ENCODE measurements at places on chromosomes 13 and 19.
A peak's percentile ranks its signal among the peaks of the same experiment; 100 is the strongest.

DNA sequence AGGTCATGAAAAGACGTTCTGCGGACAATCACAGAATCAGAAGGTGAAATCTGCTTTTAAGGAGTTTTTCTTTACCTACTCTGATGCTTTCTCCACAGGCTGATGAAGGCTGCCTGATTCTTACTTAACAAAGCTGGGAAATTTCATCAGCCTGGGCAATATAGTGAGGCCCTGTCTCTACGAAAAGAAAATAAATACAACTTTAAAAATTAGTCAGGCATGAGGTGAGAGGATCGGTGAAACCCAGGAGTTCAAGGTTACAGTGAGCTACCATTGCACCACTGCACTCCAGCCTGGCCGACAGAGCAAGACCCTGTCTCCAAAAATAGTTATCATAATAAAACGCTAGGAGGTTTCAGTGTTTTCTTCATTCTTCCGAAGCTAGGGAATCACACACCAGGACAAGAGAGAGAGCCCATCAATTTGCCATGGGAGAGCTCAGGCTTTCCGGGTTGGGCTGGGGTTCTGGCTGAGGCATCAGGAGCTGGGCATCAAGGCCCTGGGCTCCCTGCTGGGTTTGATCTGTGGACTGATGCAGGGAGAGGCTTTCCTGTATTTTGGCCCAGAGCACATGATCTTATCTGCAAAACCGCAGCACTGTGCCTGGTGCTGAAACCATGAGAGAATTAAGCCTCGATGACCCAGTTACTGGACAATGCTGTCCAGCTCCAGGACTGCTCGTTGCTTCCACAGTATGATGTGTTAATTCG lies 25.1 kb upstream of the CEBPG start:
- DNase-seq: no peak

DNA sequence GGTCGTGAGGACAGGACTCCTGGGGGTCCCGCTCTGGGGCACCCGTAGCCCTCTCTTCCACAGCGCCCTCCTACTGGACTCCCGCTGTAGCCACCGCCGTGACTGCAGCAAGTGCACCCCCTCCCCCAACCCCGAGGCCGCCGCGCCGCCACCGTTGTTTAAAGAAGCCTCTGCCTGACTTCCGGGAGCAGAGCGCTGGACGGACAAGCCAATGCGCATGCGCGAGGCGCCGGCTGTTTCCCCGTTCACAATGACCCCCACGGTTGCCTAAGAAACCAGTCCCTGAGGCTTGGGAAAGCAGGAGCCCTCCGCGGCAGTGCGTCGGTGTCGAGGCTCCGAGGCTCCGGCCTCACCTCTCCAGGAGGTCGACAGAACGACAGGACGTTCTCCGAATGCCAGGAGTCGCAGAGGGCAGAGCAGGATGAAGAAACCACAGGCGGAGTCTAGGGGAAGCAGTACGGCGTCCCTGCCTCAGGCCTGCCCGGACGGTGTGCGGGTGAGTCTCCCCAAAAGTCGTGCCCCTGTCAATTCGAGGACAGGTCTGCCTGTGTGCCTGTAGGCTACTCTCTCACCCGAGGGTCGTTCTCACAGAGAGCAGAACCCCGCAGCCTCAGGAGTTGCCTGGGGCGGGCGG lies 70.5 kb upstream of the ZNF420 start:
- DNase-seq: no peak

DNA sequence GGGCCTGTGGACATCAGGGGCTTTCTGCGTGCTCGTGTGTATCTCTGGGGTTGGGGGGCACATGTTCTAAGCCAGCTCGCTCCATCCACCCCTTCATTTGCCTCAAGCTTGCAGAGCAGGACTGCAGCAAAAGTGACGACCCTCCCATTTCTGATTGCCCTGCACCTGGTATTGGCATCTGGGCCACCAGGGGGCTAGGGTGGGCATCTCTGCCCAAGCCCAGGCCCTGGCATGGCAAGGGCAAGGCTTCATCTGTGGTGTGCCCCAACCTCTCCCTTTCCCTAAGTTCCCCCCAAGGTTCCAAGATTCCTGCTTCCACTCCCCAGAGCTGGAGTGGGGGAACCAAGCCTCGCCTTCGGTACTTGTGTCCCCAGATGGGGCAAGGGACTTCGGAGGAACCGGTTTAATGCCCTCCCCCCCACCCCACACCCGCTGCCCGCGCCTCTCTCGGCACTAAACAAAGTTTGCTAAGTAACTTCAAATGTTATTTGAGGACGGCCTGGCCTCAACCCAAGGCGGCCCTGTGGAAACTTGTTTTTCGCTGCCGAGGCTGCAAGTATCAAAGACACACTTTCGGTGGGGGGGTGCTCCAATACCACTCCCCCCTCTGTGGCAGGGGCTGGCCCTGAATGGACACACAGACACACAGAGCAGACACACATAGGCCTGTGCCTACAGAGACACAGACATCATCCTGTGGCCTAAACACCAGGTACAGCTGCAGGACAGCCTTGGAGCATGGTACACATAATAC lies 12.2 kb downstream of the NFIX start:
- DNase-seq: no peak

- DNase-seq: no peak
These were observed 6.5 kb upstream of the PTOV1 start for GRCh38 chr19:49844138-49845095.

- DNase-seq: no peak
These were observed 56.8 kb upstream of the KATNAL1 start for GRCh38 chr13:30364133-30364532.

GRCh38 chr13:26619358-26619757 lies 61.9 kb downstream of the WASF3 start:
- DNase-seq: no peak

DNA sequence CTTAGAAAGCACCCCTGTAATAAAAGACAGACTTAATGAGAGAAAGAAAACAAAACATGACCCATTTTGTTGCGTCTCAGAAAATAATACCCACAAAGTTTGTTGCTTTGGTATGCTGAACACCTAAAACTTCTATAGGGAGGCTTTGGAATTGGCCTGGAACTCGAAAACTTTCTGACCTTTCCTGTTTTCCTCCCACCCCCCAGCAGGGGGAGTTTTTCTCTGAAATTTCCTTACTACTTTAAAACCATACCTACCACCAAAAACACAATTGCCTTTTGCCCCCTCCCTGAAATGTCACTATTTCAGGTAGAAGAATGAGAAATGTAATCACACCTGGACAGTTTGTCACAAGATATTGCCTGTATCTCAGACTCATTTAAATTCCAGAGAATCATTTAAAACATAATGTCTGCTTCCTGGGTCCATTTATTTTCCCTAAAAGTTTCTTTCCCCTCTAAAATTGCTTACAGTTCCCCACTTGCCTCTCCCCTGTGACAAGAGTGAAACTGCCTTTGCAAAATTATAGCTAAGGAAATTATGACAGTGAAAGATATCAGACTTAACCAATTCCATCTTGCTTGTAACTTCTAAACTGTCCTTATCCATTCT lies 2700.2 kb downstream of the PCDH9 start:
- no peak for DNase-seq

DNA sequence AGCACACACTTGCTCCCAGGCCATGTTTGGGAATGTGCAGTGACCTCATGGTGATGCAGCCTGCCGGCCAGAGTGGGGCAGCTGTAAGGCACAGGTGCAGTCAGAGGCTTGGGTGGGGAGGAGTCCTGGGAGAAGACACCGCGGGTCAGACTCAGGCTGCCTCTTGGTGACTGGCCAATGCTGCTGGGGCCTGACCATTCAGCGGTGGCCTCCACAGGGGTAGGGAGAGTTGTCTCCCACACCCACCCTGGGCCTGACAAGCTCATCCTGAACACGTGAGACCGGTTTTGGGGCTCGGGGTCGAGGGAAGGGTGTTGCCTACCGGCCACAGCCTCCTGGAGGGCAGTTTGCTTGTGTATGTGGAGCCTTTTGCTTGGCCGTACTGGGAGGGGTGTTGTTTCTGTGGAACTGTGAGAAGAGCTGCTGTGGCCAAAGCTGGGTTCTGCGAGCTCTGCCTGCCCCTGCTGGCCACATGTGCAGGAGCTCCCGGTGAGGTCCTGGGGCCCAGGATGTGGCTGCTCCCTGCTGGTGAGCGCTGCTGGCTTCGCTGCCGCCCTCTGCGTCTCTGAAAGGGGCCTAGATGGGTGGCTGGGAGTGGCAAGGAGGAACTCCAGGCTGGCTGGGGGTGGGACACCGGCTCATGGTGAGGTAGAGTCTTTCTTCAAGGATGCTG lies 22.1 kb downstream of the UPF1 start:
- no peak for DNase-seq

GRCh38 chr13:49858178-49858856 lies 65.8 kb upstream of the KPNA3 start:
- DNase-seq: no peak

- no peak for DNase-seq
These were observed 73.1 kb downstream of the EPS15L1 start for GRCh38 chr19:16398530-16399249.

DNA sequence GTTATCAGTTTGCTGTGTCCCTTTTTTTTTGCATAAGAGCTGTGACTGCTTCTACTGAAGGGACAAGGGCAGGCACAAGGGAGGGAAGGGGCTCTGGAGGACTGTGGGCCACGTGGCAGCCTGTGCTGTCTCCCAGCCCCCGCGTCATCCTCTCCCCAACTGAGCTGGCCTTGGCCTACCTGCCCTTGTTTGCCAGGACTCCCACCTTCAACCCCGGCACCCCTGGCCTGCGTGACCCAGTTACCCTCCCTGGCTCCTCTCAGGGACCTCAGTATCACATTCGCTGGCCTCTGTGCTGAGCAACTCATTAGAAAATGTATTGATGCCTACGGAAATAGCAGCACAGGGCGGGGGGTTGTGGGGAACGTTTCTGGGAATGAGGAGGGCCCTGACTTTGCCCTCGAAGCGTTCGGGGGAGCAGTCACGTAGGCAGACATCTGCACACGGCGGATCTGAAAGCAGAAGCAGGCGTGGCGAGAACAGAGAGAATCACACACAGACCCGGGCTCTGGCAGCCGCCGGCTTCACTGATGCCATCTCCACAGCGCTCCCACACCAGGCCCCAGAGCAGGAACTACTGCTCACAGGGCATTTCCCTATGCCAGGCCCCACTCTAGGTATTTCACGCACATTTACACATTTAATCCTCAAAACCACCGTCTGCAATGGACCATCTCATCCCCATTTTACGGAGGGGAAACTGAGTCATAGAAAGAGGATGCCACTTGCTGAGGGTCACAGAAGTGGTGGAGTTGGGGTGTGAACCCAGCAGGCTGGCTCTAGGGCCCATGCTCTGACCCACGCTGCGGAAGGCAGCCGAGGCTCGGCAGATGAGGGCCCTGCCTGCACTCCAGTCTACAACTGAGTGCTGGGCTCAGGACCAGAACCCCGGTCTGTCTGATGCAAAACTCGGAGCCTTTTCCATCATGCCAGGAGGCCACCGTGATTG lies 5.7 kb upstream of the ATF5 start:
- DNase-seq: no peak

DNA sequence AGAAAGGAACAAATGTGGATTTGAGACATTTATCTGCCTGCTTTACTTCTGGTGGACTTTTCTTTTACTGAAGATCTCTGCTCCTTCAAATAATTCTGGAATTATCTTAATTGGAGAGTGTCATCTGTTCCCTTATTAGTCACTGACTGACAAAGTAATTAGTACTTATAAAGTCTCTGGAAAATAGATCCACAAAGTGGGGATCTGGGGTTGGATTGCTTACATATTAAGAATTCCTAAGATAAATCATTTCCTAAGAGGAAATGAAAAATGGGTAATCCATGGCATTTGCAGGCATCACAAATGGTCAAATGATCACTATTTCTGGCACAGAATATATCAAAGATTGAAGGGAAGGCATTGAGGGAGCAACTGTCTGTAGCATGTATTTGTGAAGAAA lies 137.4 kb upstream of the SLITRK5 start:
- no peak for DNase-seq

DNA sequence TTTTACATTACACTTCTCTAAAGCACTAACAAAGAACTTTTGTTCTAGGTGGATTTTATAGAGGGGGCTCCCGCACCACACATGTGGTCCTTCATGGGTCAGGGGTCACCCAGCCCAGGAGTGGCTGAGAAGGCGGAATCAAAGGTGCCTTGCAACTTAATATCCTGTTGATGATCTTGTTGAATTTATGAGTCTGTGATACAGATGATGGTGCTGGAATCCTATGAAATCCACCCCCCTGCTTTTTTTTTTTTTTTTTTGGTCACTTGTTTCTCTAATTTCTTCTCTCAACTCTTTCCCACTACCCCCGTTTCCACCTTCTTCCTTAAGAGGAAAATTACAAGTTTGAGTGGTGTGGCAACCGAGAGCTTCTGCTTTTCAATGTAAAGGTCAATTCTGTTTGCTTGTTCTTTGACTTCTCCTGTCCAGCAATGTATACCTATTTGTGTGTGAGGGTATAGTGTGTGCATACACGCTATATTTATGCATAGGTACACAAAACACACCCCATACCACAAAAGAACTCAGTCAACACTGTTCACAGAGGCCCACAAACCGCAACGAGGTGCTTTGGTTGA lies 4.2 kb upstream of the ZIC2 start:
- DNase-seq: no peak

GRCh38 chr13:29855784-29856183 lies 5.4 kb upstream of the UBL3 start:
- no peak for DNase-seq

- DNase-seq: no peak
These were observed 8.6 kb downstream of the TUBGCP3 start for GRCh38 chr13:112579310-112579843.

DNA sequence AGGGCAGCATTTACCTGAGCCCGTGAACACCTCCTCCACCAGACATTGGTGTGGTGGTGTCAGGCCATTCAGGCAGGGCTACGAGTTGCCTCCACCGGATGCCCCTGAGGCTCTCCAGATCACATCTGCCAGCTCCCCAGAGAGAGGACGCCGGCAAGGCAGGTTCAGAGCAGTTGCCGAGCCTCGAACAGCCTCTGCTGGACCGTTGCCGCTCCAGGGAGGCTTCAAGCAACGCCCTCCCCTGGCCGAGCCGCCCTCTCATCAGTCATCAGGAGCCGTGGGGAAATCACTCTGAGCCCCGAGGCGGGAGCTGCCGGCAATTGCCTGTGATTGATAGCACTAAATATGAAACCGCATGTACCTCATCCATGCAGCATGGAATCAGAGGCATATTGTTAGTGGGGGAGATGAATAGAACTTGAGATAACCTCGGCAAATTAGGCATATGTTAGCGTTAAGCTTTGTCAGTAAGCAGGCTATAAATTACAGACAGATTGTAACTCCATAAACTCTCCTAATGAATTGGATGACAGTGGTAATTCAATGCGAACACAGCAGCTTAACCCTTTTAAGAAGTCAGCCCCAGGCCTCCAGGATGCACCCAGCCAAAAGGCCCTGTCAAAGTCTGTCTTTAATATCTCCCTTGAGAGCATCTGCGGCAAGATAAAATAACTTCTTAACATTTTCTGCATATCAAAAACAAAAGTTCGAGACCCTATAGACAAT lies 29.8 kb upstream of the SPACA7 start:
- DNase-seq: peak; percentile 87

All from WERI-Rb-1 (cell line).